ENCODE measurements at places on chromosomes 7 and 10.

GRCh38 chr7:151404216-151405011 is 5.4 kb downstream of the WDR86 start:
- no peak for DNase-seq

GRCh38 chr7:116271963-116272886 is 61.9 kb downstream of the TES start:
- DNase-seq, result no peak

DNA sequence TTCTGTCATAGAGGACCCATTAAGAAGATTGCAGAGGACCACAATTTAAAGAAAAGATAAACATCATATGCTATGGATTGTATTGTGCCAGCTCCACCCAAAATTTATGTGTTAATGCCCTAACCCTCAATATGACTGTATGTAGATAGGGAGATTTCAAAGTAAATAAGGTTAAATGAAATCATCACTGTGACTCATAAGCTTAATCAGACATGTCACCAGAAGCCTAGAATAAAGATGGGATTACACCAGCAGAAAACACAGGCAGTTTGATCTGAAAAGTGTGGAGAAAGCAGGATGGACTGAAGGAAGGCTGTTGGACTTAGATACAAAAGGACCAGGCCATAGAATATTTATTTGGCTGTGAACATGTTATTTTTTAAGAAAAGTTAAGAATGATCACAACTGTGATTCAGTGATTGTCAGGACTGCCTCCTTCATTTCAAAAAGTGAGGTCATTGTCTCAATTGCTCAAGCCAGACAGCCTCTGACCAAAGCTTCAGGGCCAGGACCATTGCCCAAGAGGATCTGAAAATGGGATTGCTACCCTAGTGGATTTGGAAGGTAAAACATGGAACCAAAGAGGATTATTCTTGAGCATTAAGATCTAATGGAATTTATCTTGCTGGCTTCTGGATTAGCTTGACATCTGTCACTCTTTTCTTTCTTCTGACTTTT is 270.8 kb upstream of the POM121L12 start:
- DNase-seq, result no peak

- no peak for DNase-seq
Measured at GRCh38 chr10:101570428-101571270, 17.4 kb downstream of the POLL start.

- DNase-seq, result no peak
Measured at GRCh38 chr7:43533801-43534479, 49.0 kb upstream of the STK17A start.

GRCh38 chr7:137611606-137612005 is 235.2 kb downstream of the DGKI start:
- DNase-seq, result no peak

DNA sequence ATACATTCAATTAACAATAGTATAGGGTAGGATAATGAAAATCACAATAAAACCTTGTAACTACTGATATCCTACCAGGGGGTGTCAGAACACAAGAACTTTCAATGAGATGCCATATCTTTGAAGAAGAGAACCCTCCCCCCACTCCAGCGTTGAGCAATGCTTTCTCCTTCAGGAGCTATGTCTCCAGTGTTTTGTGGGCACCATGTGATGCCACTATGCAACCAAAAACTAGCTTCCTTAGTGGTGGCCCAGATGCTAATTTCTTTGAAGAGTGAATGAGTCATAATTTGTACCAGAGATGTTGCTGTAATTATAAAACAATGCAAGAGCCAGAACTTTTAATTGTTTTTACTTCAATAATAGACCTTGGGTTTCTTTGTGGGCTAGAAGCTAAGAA is 76.0 kb upstream of the ADO start:
- DNase-seq, result no peak

- no peak for DNase-seq
Measured at GRCh38 chr7:107180378-107180777, 11.6 kb downstream of the HBP1 start.

DNA sequence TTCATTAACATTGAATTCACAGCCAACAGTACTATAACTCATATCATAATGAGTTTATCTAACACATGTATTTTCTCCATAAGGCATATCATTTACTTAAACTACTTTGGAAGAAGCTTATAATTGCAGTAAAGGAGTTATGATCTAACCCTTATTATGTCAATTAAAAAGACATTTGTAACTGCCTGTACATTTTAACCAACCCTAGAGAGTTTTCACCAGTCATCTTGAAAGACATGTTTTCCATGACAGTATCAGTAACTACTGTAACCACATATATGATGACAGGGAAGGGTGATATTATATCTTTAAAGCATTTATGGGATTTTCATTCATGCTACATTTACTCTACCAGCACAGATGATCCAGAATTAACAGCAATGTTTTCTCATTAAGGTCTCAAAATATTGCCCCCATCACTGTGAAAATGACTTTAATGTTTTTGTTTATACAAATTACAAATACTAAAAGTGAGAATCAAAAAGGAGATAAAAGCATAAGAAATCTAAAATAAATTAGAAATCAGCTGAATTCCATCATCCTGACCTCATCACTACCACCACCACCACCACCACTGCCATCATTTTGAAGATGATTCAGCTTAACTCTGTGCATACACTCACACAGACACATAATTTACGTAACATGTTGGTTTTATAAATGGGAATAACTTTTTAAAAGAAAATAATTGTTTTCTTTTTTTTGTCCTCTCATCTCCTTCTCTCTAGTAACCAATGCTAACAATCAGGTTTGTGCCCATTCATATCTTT is 53.6 kb downstream of the MKLN1 start:
- DNase-seq, result no peak

- no peak for DNase-seq
Measured at GRCh38 chr10:815338-816090, 116.0 kb downstream of the LARP4B start.

DNA sequence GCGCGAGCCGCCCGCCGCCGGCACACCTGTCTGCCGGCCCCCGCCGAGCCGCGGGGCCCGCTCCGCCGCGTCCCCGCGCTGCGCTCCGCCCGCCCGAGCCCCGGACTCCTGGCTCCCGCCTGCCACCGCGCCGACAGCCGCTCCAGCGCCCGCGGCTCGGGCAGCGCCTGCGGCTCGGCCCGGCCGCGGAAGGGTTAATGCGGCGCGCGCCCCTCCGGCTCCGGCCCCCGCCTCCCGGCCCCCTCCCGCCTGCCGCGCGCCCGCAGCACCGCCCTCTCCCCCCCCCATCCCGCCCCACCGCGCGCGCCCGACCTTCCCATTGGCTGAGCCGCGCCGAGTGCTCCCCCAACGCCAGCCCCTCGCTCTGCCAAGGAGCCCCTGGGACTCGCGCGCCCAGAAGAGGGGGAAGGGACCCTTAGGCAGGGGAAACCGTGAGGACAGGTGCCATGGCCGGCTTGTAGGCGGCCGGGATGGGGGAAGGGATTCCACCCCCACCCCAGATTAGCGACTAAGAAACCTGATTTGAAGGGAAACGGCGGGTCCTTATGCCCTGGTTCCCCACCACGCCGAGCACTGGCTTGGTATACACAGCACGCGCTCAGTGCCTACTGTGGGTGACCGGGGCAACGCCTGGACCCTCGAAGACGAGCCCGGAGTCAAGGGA is at the start of gene KCNH2:
Gene KCNH2 (minus strand): TSS at position 196 of the 664 bp plus-strand sequence. CDS start 408 bp downstream, outside the sequence.
- peak; percentile 59 for DNase-seq

- no peak for DNase-seq
Measured at GRCh38 chr7:82534684-82535083, 91.1 kb upstream of the CACNA2D1 start.

Data from cerebellar nuclear complex (tissue), 1 donor.